ENCODE measurements at places on chromosomes 2 and 18.

- no peak for DNase-seq
Measured at GRCh38 chr2:109000738-109001137, 11.7 kb upstream of the EDAR start.

GRCh38 chr18:62073461-62074281 is 113.2 kb downstream of the PIGN start:
- DNase-seq = no peak

DNA sequence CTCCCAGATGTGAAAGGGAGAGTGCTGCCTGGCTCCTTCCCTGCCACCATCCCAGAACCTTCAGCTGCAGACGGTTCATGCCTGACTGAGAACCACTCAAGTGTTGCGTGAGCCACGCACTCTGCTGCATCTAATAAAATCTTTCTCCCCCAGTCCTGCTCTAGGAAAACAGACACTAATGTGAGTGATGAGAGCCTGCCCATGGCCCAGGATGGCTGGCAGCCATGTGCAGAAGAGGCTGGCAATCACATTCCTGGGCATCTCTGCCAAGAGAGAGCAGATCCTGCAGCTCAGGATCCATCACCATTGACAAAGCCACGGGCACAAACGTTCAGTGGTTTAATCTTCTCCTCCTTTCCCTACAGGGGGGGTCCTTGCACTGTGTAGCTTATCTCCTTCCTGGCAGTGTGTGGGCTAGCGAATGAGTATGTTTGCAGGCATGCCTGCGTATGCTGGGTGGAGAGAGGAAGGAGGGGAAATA is 477.5 kb downstream of the SLC4A3 start:
- no peak for DNase-seq

DNA sequence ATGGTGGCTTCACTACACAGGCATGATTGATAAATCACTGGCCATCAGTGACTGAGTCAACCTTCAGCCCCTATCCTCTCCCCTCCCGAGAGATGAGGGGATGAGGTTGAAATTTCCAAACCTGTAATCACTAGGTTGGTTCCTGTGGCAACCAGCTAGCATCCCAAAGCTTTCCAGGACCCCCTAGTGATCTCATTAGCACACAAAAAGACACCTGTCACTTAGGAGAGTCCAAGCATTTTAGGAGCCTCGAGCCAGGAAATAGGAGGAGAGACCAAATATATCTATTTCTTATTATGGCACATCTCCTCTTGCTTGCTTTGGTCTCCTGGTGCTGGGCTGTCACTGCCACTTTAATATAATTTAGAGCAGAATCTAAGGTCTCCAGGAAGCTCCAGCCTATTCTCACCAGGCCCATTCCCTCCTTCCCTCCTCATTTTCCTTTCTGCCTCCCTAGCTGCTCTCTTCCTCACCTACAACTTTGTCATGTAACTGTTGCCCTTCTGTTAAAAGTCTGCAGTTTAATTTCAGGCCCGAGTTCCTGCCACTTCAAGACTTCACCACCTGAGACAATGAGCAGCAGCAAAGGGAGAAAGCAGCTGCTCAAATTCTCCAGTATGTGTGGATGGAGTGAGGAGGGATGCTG is 33.2 kb upstream of the NAB1 start:
- no peak for DNase-seq

GRCh38 chr18:35026407-35027061 is 14.7 kb upstream of the MAPRE2 start:
- DNase-seq = no peak

DNA sequence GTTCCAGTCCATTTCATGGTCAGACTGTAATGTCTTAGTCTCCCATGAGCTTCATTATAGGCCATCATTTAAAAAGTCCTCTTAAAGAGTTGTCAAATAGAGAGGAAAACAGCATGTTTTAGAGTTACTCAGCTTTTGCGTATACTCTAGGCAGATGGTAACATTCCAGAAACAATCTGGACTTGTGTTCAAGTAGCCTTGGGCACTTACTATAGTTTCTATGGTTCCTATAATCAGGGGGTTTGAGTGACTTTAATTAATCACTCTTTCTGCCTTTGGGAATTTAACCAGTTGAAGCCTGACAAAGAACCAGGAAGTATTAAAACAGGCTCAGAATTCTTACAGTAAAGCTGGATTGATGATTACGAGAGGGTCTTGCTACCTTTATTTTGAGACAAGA is 42.1 kb upstream of the SCN7A start:
- DNase-seq = no peak

GRCh38 chr18:63299837-63300745 is 19.5 kb downstream of the BCL2 start:
- peak; percentile 83 for DNase-seq

- no peak for DNase-seq
Measured at GRCh38 chr2:40093021-40093675, 314.1 kb upstream of the THUMPD2 start.

Data from activated CD8-positive, alpha-beta T cell treated with anti-CD3 and anti-CD28 coated beads for 36 hours (primary cell).